Astrocyte of the cerebellum (primary cell): ENCODE measurements at places on chromosomes 16 and 17.

DNA sequence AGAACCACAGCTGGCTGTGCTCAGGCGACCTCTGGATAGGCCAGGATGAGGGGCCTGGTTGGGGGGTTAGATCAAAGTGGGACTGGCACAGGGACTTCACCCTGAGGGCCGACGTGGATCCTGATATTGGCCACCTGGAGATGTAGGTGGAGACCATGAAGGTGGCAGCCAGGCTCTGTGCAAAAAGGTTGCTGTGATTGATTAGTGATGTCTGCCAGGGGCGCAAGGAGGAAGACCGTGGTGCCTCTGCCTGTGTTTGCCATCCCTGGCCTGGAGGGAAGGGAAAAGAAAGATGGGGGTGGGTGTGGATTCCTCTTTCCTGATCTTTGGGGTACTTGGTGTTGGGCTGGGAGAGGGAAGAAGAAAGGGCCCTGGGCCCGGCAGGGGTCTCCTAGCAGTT lies 529 bp upstream of the SCN4A start:
- DNase-seq: no peak

DNA sequence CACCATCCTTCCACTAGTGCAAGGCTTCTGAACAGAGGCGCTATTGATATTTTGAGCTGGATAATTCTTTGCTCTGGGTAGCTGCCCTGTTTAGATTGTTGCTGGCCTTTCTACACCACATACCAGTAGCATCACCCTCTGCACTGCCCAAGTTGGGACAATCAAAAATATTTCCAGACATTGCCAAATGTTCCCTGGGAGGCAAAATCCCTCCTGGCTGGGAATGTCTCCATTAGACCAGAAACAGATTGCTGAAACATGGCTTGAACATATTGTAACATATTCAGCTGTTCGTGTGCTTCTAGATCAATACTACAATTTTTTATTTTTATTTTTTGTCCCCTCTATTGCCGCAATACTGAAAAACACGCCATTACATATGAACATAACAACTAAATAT lies 174.6 kb downstream of the ABCA8 start:
- no peak for DNase-seq

DNA sequence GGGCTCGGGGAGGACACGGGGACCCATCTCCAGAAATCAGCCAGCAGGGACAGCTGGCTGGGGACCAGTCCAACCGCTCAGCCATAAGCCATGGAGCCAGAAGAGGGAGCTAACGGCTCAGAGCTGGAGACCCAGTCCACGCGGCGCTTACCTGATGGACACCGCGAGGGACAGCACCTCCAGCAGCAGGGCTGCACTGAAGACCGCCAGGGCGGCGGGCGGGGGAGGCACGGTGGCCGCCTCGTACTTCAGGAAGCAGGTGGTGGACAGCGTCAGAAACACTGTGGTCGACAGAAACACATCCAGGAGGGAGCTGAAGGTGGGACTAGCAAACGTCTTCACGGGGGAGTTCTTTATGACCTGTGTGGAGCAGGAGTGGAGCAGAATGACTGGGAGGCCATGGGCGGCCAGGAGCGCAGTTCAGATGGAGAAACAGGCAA lies 102.6 kb upstream of the CREBBP start:
- DNase-seq: peak; percentile 53

DNA sequence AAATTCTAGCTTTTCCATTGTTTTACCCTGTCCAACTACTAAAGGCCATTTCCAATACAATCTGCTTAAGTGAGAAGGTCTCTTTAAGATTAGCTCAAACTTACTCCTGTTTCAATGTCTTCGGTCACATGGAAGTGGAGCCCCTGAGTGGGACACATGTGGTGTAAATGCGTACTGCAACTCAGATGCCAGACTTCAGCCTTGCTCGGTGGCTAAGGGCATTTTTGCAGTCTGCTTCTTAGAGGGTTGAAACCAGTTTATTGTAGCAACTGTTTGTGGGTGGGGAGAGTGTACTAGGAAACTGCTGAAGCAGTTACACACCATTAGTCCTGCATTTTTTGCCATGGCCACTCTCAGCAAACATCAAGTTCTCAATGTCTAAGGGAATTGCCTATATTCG lies 140.6 kb downstream of the PARN start:
- DNase-seq: no peak

DNA sequence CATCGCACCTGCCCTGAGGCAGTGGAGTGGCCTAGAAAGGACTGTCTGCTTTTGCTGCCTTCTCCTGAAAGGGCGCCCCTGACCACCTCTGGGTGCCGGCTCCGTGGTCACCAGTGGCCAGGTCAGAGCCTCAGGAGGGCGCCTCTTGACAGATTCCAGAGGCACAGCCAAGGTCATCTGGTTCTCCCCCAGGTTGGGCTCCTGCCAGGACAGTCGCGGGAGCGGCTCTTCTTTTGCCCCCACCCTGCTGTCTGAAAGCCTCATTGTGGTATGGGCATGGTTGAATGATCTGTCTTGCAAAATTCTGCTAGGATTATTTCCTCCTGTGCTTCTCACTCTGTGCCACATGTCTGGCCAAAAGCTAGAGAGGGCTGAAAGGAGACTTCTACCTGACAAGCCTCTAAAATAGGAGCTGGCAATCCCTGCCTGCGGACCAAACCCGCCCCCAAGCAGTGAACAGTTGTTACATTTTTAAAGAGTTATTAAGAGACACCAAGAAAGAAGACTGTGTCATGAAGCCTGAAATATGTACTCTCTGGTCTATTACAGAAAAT lies 82.8 kb downstream of the SNX29 start:
- no peak for DNase-seq

GRCh38 chr16:76278980-76279379 lies 1.8 kb downstream of the CNTNAP4 start:
- DNase-seq: no peak

GRCh38 chr16:84489131-84489530 lies 15.3 kb downstream of the MEAK7 start:
- DNase-seq: no peak

- DNase-seq: no peak
These were observed 623 bp upstream of the DDX52 start for GRCh38 chr17:37643869-37644268.

GRCh38 chr17:43341715-43342588 lies 56.8 kb upstream of the ARL4D start:
- DNase-seq: peak; percentile 29

DNA sequence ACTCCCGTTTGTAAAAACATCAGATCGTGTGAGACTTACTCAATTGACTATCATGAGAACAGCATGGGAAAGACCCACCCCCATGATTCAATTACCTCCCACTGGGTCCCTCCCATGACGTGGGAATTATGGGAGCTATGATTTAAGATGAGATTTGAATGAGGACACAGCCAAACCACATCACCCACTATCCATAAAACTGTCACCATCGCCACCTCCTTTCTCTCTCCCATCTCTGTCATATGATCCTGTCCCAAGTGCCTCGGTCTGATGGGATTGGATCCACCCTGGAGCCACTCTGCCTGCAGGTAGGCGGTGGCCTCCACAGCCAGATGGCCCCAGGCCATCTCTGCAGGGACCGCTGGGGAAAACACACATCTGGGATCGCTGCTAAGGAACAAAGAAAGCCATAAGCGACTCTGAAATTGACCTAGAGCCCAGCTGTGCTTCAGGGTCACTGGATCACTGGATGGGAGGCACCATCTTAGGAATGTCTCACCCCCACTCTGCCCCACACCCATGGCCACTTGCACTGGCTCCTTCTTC lies 61.2 kb downstream of the TMEM186 start:
- DNase-seq: no peak

DNA sequence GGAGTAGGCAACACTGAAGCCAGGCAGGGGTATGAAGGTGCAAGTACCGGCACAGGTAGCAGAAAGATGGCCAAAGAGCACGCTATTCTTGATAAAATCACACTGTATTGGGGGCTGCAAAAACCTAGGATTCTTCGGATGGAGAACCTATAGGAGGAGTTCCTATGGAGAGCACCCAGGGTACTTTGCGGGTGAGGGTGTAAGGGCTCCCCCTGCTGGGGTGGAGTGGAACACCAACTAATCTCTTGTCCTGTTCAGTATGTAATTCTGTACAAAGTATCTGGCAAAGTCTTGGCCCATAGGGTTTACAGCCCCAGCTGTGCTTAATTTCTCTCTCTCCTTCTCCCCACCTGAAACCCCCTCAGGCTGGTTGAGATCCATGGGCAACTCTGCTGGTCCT lies 393.1 kb upstream of the ASIC2 start:
- no peak for DNase-seq

DNA sequence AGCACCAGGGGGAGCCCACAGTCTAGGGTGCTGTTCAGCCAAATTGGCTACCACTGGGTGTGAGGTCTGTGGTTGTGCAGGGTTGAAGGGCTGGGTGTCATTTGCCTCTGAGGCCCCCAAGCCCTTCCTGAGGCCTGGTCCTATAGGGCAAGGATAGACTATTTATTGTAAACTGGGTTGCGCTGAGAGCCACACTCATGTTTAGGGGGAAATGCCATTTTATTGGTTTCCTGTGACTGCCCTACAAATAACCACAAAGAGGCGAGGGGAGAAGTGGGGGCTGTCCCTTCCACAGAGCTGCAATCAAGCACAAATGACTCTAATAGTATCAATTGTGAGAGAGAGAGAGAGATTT lies 3.6 kb upstream of the ZCCHC14 start:
- DNase-seq: no peak

GRCh38 chr17:58371300-58371950 lies 19.4 kb upstream of the SUPT4H1 start:
- no peak for DNase-seq
